ENCODE measurements at places on chromosomes 13 and 19. TPM values are rescaled to one million over a fixed set of nuclear protein-coding genes. Genes with fewer than 3 reads are reported as not detected.

The NBEA gene
- polyA plus RNA-seq: 13.3 TPM

- DNase-seq: no peak
Observed at GRCh38 chr19:58311345-58311865, 6.2 kb downstream of the ERVK3-1 start.

GRCh38 chr19:14416817-14417231 lies 2.3 kb downstream of the DDX39A start:
- DNase-seq: no peak

DNA sequence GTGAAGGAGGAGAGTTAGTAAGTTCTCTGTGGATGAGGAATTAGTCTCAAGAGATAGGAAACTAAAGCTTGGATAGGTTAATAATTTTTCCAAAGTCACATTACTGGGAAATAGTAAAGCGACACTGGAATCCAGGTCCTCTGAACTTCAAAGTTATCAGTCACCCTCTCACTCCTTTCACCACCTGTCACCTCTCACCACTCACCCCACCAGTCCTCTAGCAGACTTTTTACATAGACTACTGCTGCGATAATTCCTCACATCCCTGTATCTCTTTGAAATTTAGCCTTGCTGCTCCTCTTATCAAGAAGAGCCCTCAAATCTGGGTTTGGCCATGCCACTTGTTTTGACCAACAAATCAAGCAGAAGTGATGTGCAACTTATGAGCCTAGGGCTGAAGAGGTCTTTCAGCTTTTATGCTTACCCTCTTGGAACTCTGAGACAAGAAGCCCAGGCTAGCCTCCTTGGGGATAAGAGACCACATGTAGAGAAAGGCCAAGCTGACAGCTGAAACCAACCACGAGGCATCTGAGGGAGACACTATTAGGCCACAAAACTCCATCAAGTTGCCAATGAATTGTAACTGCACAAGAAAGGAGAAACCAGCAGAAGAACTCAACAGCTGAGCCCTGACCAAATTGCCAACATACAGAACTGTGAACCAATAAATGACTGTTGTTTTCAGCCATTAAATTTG lies 41.2 kb downstream of the STARD13 start:
- no peak for DNase-seq

DNA sequence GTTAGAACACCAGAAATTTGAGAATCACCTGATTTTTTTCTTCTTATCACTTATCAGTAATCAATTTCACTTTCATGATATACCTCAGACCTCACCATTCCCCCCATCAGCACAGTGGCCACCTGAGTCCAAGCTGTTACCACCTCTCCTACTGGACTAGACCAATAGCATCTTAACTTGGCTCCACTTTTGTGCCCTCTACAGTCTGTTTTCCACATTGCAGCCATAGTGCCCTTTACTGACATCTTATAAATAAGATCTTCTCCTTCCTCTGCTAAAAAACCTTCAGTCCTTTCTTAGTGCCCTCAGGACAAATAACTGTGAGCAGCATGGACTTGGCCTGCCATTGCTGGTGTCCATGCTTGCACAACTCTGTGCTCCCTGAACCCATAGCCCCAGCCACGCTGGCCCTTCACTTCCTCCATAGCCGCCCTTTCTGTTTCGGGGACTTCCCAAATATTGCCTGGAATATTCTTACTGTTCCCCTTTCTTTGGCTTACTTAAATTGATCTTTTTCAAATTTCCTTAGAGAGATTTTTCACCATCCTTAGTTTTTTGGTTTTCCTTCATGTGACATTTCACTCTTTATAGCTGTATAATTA lies 380.8 kb downstream of the LMO7 start:
- DNase-seq: no peak

DNA sequence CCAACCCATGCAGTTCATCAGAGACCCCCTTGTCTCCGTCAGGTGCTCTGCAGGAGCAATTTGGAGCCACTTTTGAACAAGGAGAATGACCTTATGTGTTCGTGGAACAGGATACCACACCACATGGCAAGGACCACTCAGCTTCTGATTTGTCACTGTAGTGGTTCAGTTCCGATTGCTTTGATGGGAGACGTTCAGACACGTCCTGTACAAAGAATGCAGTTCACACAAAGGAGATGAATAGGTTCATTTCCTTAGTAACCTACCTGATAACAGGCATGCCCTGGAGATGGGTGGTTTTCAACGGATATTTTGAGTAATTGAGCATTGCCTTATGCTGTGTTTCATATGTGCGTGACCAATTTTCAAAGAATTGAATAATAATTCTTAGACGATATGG lies 17.2 kb downstream of the FGF9 start:
- no peak for DNase-seq

Measured in muscle of back (tissue), 13 donors.